Neural progenitor cell (in vitro differentiated cells): ENCODE measurements at places on chromosomes 7 and 10.

DNA sequence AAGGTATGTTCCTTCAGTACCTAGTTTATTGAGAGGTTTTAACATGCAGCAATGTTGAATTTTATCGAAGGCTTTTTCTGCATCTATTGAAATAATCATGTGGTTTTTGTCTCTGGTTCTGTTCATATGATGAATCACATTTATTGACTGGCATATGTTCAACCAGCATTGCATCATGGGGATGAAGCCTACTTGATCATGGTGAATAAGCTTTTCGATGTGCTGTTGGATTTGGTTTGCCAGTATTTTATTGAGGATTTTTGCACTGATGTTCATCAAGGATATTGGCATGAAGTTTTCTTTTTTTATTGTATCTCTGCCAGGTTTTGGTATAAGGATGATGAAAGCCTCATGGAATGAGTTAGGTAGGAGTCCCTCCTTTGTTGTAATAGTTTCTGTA is 204.0 kb upstream of the GNAI1 start:
- no peak for DNase-seq

DNA sequence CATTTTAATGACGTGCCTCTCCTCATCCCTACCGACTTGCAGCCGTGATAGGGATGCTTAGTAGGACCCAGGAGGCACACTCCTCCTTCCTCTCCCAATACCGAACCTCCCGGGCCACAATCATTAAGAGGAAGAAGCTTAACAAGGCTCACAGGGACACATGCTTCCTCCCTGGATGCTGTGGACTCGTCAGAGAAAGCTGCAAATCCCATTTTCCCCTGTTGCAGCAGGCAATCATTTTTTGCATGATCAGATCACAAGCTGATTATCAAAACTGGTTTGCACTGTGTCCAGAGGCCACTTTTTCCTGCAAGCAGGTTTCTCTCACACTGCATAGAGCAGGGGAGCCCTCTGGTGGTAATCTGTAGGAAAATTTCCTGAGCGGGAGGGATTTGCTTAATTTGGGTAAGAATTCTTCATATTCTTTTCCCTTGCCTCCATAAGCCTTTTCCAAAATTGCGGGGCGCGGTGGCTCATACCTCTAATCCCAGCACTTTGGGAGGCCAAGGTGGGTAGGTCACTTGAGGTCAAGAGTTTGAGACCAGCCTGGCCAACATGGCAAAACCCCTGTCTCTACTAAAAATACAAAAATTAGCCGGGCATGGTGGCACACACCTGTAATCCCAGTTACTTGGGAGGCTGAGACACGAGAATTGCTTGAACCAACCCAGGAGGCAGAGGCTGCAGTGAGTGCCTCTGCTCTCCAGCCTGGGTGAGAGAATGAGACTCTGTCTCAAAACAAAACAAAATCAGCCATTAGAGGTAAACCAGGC is 16.1 kb upstream of the LAMB4 start:
- peak; percentile 85 for DNase-seq

DNA sequence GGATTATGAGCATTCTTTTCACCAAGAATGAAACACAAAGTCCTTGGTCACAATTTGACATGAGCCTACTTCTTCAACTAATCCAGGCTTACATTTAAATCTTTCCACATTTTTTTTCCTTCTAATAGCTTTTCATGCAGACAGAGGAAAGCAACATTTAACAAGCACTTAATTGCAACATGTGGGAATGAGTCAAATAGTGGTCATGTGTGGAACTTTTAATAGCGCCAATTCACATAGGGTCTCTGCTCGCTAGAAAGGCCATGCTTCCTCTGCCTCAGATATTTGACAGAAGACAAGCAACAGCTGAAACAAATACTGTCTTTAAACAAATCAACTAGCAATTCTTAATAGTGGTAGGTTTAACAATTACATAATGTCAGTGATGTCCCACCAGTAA is 285.9 kb upstream of the ETV1 start:
- DNase-seq = no peak

DNA sequence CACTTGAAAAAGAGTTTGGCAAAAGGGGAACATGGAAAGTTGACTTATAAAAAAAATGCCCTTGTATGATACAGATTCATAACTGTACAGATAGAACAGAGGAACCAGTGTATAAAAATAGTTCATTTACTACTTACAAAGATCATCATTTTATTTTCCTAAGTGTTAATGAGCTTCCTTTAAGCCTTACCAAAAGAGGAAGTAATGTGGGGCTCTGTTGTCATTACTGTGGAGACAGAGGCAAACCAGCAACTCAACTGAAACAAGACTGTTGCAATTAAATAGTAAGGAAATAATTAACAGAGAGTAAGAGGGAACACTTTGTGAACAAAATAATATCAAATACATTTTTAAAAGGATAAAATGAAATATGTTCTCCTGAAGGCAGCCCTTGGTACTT is 526.2 kb upstream of the ADARB2 start:
- DNase-seq = no peak
